ENCODE measurements at places on chromosomes 2 and 18. TPM values are rescaled to one million over a fixed set of nuclear protein-coding genes. Genes with fewer than 3 reads are reported as not detected.

DNA sequence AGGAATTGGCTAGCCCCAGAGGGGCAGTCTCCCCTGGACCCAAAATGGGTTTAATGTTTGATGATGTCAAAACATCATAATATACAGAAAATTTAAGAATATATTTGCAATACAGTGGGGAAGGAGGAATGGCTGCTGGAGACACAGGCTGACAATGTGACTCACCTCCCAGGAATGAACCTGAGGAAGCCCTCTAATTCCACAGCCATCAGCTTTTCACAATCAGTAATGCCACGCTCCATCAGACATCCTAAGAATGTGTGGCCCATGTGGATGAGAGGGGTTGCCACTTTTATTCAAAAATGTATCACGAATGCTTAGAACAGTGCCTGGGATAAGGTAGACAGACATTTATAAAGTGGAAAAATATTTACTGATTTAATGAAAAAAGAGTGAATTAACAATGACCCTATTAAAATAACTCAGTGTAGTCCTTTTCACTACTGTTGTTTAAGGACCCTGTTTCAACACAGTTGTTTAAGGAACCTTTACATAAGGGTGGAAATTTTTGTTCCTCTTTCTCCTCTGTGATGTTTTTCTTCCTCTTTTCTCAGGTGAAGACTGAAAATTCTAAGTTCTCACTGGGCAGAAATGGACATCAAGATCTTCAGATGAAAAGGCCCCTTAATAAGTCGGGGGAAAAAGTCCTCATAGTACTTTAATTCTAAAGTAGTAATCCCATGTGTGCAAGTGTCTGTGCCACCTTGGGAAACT, 17.5 kb upstream of the TMEM163 start:
- H3K27me3 ChIP-seq, result no peaks in the 10 kb centered on the region
- H3K4me3 ChIP-seq, result no peak overlapping the region
- H3K27ac ChIP-seq, result no peak overlapping the region
- H3K4me1 ChIP-seq, result no peaks in the 10 kb centered on the region

DNA sequence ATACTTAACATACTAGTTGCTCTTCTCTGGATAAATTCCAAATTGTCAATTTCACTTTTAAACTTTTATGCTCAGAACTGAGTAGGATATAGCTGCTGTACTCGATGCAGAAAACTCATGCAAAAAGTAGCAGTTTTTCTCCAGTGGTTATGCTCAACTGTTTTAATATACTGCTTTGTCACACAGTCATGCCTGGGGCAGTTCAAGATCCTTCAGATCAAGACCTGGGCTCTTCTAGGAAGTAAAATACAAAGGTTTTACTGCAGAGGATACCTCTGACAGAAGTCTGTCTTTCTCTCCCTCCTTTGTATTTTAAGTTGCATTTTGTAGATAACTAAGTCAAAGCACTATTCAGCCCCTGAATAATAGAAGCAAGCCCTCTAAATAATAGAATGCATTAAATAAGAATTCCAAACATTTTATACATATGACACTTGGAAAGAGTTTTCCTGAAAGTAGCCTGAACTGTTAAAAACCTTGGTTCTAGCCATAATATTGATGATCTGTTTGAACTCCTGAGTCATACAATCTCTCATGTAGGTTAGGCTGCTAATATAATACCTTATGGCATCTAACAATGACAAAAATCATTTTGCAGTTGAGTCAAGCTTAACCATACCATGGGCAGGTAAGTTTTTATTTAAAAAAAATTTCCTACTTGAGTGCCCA, 183.3 kb upstream of the TRIB2 start:
- H3K27ac ChIP-seq, result no peak overlapping the region
- H3K36me3 ChIP-seq, result no peaks in the 10 kb centered on the region
- H3K27me3 ChIP-seq, result no peaks in the 10 kb centered on the region
- no peaks in the 10 kb centered on the region for H3K4me1 ChIP-seq

DNA sequence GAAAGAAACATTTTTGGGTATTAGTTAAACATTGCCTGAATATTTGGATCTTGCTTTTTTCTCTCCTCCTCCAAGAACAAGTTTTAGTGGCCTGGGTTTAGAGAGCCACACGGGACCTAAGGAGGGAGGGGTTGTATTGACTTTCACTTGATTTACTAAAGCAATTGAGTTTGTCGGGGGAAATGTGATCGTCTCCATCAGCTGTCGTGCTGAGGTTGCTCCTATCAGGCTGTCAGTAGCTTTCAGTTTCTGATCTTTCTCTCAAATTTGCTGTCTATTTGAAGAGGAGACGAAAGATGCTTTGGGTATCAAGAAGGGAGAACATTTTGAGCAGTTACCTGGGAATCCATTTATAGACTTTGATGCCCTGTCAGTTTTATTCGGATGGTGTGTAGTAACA, 106.0 kb downstream of the SETBP1 start:
- peak overlapping the region; percentile 26 for H3K27ac ChIP-seq
- peak overlapping the region; percentile 10 for H3K4me3 ChIP-seq
- H3K36me3 ChIP-seq, result no peaks in the 10 kb centered on the region

DNA sequence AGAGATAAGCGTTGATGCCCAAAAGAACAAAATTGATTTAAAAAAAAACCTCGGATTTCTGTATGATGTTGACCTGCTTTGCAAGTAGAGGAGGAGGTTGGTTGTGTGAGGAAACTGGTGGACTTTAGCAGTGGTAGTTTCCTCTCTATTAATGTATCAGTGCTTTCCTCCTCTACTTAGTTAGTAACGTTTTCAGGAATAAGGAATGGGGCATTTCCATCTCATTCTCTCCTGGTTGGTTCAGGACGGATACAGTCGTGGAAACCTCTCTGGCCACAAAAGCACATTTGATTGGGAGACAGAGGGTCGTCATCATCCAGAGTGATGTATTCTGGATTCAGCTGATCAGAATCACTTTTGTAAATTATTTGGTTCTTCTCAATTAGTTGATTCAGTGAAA, 1.5 kb downstream of the FHOD3 start:
- H3K27ac ChIP-seq, result no peak overlapping the region
- no peak for DNase-seq
- H3K4me1 ChIP-seq, result peaks cover 13% of the 10 kb centered on the region
- H3K27me3 ChIP-seq, result no peaks in the 10 kb centered on the region

DNA sequence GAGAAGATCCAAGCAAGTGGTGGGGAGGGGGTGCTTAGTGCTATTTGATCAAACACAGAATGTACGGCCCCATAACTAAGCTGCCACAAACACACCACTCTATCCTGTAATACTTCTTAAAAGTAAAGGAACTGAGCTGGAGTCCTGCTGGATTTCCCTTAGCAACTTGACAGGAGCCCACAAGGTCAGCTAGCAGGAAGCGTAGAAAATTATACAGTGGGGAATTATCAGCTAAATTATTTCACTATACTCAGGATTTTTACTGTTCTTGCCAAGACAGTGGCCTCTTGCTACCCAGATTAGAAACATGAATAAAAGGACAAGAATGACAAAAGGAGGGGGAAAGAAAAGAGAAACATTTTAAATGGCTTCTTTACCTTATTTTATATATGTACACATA, 217.1 kb downstream of the ZNF521 start:
- no peak for DNase-seq
- H3K27ac ChIP-seq, result peak overlapping the region; percentile 31
- H3K4me1 ChIP-seq, result no peaks in the 10 kb centered on the region
- H3K27me3 ChIP-seq, result no peaks in the 10 kb centered on the region
- H3K36me3 ChIP-seq, result no peaks in the 10 kb centered on the region

GRCh38 chr18:31592506-31593157, 955 bp downstream of the TTR start:
- no peaks in the 10 kb centered on the region for H3K36me3 ChIP-seq
- DNase-seq, result no peak

GRCh38 chr2:68438455-68439303, 28.4 kb downstream of the FBXO48 start:
- peaks cover 11% of the 10 kb centered on the region for H3K4me1 ChIP-seq
- H3K4me3 ChIP-seq, result no peak overlapping the region
- H3K36me3 ChIP-seq, result no peaks in the 10 kb centered on the region
- no peak overlapping the region for H3K27ac ChIP-seq
- H3K27me3 ChIP-seq, result no peaks in the 10 kb centered on the region
- DNase-seq, result no peak

GRCh38 chr2:31446848-31447247, 32.3 kb upstream of the XDH start:
- H3K36me3 ChIP-seq, result no peaks in the 10 kb centered on the region
- no peak overlapping the region for H3K27ac ChIP-seq
- DNase-seq, result no peak
- H3K4me3 ChIP-seq, result no peak overlapping the region
- H3K27me3 ChIP-seq, result no peaks in the 10 kb centered on the region

DNA sequence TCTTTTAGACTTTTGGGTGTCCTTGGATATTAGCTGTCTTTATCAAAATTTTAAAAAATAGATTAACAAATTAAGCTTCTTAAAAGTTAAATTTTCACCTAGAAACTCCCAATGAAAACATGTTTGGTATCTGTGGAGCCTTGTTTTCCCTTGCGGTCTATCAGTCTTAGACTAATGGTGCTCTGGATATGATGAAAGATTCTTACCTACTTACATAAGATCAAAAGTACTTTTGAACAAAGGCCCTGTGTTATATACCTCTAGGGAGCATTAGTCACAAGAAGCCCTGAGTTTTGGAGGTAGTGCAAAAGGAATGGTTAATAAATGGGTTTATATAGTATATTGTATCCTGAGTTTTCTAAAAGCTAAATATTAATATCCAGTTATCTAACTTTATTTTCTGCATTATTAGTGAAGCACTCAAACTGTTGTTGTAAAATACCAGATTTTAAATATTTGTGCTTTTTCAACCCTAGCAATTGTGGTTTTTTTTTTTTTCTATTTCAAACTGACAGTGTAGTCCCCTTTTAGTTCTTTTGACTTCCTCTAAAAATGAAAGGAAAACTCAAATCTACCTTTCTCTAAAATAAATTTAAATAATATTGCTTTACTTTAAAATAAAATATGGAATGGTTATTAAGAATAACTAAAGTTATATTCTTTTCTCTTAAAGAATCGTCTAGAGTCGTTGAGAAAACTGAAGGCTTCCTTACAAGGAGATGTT, 18.1 kb downstream of the NDC80 start:
- H3K27me3 ChIP-seq, result no peaks in the 10 kb centered on the region
- peak overlapping the region; percentile 49 for H3K27ac ChIP-seq
- H3K36me3 ChIP-seq, result no peaks in the 10 kb centered on the region
- no peak for DNase-seq
- no peaks in the 10 kb centered on the region for H3K4me1 ChIP-seq
- peak overlapping the region; percentile 16 for H3K4me3 ChIP-seq

DNA sequence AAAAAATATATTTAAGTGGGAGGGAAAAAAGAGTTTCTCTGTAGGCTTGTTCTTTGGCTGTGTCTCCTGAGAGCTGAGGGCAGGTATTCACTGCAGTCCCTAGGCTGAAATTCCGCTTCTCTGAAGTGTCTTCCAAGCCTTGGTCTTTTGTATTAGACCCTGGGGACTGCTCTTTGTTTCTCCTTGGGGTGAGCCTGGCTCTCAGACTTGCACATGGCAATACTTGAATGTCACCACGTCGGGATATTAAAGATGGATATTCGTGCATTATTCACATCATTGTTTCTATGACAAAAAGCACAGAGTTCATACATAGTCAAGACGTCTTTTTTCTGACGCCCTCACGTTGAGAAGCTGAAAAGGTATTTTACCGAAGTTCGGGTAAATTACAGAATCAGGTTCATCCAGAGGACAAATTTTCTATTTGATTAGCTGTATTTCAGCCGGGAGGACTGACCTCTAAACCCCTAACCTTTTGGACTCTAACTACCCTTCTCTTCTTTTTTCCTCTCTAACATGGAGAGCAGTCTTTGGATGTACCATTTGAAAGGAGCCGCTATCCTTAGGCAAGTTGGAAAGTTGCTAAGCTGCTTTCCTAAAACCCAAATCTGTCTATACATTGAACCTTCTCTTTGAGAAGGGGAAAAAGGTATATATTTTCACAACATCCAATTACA, 2.4 kb upstream of the HOXD3 start:
- peaks cover 2% of the 10 kb centered on the region for H3K4me1 ChIP-seq
- H3K4me3 ChIP-seq, result no peak overlapping the region
- no peak for DNase-seq
- peaks cover 92% of the 10 kb centered on the region for H3K27me3 ChIP-seq
- peaks cover 45% of the 10 kb centered on the region for H3K36me3 ChIP-seq
- no peak overlapping the region for H3K27ac ChIP-seq

DNA sequence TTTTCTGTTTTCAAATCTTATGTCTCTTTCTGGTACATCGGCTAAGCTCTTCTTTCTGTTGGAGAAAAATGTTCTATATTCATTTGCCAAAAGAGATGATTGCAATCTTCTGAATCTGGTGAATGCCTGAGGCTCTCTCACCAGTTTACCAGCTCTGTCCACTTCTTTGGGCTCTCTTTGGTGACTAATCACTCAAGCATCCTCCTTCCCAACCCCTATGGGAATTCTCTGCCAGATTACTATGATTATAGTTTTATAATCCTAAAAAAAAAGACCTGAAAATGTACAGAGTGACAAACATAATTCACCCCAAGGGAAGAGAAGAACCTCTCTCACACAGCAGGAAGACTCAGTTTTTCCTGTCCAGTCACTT, 187.3 kb downstream of the CAMKMT start:
- no peaks in the 10 kb centered on the region for H3K4me1 ChIP-seq
- H3K27ac ChIP-seq, result no peak overlapping the region
- DNase-seq, result no peak
- H3K4me3 ChIP-seq, result no peak overlapping the region

DNA sequence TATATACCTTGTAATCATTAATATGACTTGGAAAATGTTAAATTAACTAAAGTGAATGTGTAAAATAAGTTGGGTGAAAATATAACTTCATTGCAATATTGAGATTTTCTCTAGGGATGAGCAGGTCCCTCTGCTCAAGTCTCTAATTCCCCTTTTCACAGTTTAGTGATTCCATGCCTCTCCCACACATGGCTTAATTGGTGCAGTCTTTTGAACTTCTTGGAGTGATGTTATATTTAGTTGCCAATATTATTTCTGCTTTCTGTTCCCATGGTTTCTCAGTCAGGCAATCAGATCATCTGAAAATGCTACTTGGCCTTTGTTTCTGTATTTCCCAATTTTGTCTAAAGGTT, 233.7 kb upstream of the SPOPL start:
- H3K27me3 ChIP-seq, result no peaks in the 10 kb centered on the region
- H3K36me3 ChIP-seq, result no peaks in the 10 kb centered on the region
- H3K4me3 ChIP-seq, result no peak overlapping the region
- no peak overlapping the region for H3K27ac ChIP-seq

GRCh38 chr18:11108947-11109346, 40.4 kb downstream of the PIEZO2 start:
- no peaks in the 10 kb centered on the region for H3K4me1 ChIP-seq
- no peak for DNase-seq
- H3K27me3 ChIP-seq, result no peaks in the 10 kb centered on the region
- no peaks in the 10 kb centered on the region for H3K36me3 ChIP-seq
- H3K4me3 ChIP-seq, result no peak overlapping the region

Gene TMEM247
- total RNA-seq, result not detected

Gene ELOA2
- total RNA-seq, result not detected

Gene FIGN
- 16.1 TPM for total RNA-seq

Gene ATP6V1C2
- 0.30 TPM for total RNA-seq

Gene CFC1B
- not detected for total RNA-seq

Gene MRPL44
- 21.1 TPM for total RNA-seq

Gene ZNF385B
- total RNA-seq, result 2.3 TPM

Gene CYBRD1
- 215 TPM for total RNA-seq

Gene CBLN2
- total RNA-seq, result 3.1 TPM

Gene RFTN2
- 13.5 TPM for total RNA-seq

Gene CABLES1
- total RNA-seq, result 23.9 TPM

Gene B4GALT6
- 2.1 TPM for total RNA-seq

Gene CCDC85A
- 2.8 TPM for total RNA-seq

Gene STRN
- total RNA-seq, result 20.7 TPM

All from tibial nerve (tissue), 4 donors.